ENCODE measurements at places on chromosomes 7 and 10.

- DNase-seq: no peak
These were observed 97.5 kb downstream of the ZNF365 start for GRCh38 chr10:62471711-62472110.

DNA sequence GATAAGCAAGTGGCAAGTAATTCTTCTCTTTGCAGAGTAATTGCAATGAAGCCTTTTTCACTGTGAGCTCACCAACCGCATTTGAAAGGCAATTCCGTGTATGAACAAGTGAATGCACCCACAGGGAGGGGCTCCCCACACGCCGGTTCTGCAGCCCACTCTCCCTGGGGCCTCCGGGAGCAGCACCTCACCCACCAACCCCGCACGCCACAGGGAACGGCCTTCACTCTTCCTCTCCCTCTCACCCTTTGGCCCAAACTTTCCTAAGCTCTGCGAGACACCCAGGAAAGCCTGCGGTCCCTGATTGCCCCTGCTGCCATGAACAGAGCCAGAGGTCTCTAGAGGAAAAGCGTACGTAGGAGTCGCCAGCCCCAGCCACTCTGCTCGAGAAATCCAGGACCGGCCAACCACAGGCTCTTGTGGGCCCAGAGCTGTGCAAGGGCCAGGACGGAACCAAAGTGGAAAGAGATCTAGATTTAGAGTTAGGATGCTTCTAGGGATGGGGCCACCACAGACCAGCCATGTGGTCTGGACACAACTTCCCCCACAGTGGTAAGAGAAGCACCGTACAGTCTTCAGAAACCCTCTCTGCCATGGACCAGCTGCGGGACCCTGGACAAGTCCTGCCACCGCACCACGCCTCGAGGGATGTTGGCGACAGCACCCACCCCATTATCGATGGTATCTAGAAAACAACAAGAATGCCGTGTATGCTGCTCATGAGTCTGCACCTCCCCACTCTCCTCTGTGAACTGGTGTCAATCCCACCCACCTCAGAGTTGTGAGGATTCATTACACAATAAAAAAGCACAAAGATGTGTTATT, 3.6 kb downstream of the WDR86 start:
- no peak for DNase-seq

- DNase-seq: no peak
These were observed 1.6 kb upstream of the GSTO1 start for GRCh38 chr10:104253106-104253505.

GRCh38 chr7:28558236-28558635, 145.9 kb downstream of the CREB5 start:
- DNase-seq: no peak

- no peak for DNase-seq
These were observed 2.2 kb downstream of the FZD8 start for GRCh38 chr10:35639728-35640401.

GRCh38 chr10:128150045-128150493, 23.8 kb upstream of the MKI67 start:
- peak; percentile 57 for DNase-seq

- DNase-seq: no peak
These were observed 19.5 kb upstream of the DLG5 start for GRCh38 chr10:77946084-77946483.

GRCh38 chr7:143882604-143883078, 19.3 kb downstream of the TCAF1 start:
- no peak for DNase-seq

DNA sequence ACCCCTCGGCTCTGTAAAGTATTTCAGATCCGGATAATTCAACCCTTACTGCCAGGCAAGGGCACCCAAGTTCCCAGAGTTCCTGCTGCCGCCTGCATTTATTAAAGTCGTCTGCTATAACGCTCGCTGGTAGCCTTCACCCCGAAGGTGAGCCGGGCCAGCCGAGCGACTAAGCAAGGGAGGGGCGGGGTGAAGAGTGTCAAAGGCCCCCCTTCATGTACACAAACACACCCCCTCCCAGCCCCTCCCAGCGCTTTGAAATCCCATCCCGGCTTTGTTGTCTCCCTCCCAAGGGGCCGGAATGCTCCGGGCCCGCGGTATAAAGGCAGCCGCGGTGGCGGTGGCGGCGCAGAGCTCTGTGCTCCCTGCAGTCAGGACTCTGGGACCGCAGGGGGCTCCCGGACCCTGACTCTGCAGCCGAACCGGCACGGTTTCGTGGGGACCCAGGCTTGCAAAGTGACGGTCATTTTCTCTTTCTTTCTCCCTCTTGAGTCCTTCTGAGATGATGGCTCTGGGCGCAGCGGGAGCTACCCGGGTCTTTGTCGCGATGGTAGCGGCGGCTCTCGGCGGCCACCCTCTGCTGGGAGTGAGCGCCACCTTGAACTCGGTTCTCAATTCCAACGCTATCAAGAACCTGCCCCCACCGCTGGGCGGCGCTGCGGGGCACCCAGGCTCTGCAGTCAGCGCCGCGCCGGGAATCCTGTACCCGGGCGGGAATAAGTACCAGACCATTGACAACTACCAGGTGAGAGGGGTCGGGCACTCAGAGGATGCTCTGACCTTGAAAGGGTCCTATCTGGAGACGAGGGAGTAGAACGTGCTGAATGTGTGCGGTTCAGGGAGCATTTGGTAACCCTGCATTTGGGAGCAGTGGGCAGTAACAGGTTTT, at the start of gene DKK1:
Gene DKK1, plus strand, starts transcription at position 349 of the 889 bp plus-strand sequence. Its CDS starts 154 bp downstream, at position 503.
- no peak for DNase-seq

DNA sequence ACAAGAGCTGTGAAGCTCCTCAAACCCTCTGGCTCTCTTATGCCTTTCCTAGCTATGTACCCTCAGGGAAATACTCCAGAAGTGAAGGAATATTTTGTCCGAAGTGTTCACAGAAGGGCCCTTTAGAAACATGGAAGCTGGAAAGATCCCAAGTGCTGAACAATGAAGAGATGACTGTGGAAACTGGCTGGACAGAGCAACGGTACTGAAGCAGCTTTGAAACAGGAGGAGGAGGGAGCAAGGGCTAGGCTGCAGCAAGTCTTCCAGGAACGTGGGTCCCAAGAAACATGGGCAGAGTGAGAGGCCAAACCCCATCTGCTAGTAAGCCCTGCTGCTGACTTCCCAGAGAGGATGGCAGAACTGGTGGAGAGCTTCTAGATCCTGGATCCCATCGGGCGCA, 3.0 kb upstream of the PSAP start:
- DNase-seq: no peak

DNA sequence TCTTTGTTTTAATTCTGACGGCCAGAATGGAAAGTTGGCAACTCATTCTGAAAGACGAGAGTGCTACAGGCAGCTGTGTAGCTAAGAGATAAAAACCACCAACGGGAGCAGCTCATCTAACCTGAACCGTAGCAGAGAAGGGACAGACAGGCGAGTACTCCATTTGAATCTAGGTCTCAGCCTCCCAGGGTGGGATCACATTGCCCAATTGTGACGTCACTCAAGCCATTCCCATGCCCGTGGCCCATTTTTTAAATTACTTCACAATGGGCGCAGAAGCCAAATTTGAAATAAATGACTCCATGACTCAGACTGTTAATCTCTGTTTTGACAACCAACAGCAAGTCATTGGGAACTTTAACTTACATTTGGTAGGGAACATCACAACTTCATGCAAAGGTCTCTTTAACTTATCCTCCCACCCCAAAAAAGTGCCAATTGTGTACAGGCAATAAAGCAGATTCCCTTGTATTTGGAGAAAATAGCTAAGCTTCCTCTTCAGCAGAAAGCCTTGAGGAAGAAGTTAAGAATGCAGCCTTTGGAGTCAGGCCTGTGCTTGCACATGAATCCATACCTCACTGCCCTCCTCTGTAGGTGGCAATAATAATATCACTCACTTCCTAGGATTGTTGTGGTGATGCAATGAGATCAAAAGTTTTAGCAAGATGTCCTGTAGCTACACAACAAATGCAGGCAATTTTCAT, 93.2 kb upstream of the KIF5B start:
- DNase-seq: no peak

- DNase-seq: no peak
These were observed 128.2 kb downstream of the AKR1D1 start for GRCh38 chr7:138204285-138204981.

DNA sequence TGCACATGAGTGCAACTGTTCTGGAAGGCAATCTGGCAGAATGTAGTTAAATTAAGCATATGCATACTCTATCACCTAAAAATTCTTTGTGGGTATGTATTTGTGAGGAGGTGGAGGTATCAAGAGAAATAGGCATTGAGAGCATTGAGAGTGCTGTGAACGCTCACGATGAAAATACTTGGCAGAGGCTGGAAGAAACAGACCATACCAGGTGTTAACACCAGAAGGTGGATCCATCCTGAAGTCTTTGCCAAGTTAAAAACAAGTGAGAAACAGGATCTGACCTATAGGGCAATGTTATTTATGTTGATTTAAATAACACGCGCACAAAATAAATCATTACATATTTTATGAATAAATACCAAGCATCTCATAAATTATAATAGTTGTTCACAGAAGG, 311.6 kb downstream of the PCLO start:
- no peak for DNase-seq

DNA sequence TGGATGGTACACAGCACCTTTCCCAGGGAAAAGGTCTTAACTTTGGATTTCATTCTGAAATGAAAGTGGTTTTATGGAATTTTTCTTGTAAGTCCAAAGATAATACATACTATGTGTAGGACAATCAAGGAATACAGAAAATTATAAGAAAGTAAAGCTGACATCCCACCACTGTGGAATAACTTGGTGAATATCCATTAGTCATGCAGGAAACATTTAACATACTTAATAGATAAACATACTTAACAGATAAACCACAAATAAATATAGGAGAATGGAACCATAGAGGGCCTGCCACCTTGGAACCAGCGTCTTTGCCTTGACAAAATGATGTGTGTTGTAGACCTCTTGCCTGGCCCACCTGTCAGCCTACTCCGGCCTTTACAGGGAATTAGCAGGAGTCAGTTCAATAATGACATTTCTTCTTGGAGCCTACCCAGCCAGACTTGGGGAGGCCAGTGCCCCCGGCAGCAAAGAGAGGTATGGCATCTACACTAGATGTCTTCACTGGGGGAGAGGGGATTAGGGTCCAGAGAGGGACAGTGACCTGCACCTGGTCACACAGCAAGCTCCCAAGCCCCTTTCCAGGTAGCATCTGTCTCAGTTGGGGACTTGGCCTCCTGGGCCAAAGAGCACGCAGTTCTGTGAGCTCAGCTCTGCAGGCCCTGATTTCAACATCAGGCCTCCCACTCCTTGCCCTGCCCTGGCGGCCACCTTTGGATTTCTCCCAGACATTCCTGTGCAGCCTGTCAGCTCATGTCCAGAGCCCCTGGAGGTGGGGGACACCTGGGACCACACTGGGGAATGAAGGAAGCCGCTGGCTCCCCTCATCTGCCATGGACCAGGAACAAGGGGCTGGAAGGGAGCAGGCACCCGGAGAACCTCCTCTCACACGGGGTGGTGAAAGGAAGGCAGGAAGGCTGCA, 112.6 kb upstream of the PPIF start:
- DNase-seq: no peak

- no peak for DNase-seq
These were observed 4.5 kb upstream of the BHLHA15 start for GRCh38 chr7:98206451-98207330.

- DNase-seq: no peak
These were observed 43.5 kb upstream of the CACUL1 start for GRCh38 chr10:118798231-118798662.

- no peak for DNase-seq
These were observed 85.8 kb upstream of the PRKCQ start for GRCh38 chr10:6665847-6666246.

GRCh38 chr10:128263891-128264688, 137.9 kb upstream of the MKI67 start:
- no peak for DNase-seq

GRCh38 chr10:97612386-97612785, 20.9 kb downstream of the MORN4 start:
- no peak for DNase-seq

DNA sequence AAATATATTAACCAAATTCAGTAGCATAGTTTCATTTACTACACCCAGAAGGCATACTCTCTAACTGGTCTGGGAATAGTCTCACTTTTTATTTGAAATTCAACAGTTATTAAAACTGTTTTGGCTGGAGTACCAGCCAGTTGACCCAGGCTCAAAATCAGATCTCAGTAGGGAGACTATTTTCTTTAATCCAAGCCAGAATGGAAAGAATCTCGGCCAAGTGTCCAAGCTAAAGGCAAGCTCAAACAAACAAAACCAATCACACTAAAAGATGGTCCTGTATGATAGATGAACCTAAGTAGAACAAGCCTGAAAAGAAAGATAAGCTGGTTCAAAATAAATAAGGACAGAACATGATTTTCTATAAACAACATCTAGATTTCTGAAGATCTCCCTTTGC, 259.6 kb upstream of the POM121L12 start:
- DNase-seq: no peak

DNA sequence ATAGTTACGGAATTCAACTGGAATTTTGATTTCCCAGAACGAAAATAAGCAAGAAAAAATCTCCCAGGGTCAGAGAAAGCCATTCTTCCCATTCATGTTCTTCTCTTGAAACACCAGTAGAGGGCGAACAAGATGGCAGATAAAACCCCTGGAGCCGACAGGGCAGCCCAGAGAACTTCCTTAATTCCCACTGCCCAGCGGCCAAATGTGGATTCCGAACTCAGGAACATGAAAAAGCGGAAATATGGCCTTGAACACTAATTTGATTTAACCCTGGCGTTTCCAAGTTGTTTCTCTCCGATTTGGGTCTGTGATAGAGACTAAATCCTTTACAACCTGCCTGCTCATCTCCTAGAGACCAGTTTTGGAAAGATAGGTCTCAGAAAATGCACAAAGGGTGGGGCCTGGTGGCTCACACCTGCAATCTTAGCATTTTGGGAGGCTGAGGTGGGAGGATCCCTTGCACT, 100.7 kb upstream of the WAC start:
- no peak for DNase-seq

- no peak for DNase-seq
These were observed 631.1 kb upstream of the MBL2 start for GRCh38 chr10:53403688-53404087.

- DNase-seq: no peak
These were observed 31.9 kb downstream of the NKX6-2 start for GRCh38 chr10:132754071-132754470.

DNA sequence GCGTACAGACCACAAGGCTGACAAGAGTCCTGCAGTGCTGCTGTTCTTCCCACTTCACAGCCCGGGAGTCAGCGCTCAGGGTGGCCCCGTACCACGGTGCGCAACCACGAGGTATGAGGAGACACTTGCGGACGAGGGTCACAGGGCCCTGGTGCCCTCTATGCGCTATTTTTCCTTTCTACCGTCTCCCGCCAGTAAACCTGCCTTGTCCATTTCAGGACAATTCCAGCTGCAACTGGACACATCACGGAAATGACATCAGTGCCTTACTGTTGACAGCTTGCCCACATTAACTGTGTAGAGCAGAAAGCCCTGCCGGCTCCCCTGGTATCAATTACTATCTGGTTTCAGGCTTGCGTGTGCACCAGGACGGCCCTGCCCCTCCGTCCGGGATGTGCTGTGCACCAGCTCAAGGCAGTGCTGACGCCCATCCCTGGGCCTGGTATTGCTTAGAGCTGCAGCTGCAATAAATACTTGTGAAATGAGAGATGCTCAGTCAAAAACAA, 65.1 kb downstream of the ZRANB1 start:
- no peak for DNase-seq
